ENCODE measurements at places on chromosomes 7 and 10.

DNA sequence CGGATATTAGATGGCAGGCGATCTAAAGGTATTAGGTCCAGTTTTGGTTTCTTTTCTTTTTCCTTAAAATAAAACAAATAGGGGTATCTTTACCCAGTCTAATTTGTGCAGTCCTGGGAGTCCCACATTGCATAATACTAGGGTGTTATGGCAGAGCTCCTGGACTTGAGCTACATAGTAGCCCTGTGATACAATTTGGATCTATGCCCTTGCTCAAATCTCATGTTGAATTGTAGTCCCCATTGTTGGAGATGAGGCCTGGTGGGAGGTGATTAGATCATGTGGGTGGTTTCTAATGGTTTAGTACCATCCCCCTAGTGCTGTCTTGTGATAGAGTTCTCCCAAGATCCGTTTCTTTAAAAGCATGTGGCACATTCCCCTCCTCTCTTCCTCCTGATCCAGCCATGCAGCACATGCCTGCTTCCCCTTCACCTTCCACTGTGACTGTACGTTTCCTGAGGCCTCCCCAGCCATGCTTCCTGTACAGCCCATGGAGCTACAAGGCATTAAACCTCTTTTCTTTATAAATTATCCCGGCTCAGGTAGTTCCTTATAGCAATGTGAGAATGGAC is 141.9 kb downstream of the RPS24 start:
- DNase-seq = no peak

- DNase-seq = no peak
These were observed 44.6 kb downstream of the SLIT1 start for GRCh38 chr10:97140902-97141745.

GRCh38 chr10:23111517-23112286 is 16.3 kb downstream of the MSRB2 start:
- no peak for DNase-seq

- DNase-seq = no peak
These were observed 140.2 kb upstream of the CHST15 start for GRCh38 chr10:124233546-124234138.

GRCh38 chr7:36296284-36296683 is 93.4 kb upstream of the ANLN start:
- no peak for DNase-seq

DNA sequence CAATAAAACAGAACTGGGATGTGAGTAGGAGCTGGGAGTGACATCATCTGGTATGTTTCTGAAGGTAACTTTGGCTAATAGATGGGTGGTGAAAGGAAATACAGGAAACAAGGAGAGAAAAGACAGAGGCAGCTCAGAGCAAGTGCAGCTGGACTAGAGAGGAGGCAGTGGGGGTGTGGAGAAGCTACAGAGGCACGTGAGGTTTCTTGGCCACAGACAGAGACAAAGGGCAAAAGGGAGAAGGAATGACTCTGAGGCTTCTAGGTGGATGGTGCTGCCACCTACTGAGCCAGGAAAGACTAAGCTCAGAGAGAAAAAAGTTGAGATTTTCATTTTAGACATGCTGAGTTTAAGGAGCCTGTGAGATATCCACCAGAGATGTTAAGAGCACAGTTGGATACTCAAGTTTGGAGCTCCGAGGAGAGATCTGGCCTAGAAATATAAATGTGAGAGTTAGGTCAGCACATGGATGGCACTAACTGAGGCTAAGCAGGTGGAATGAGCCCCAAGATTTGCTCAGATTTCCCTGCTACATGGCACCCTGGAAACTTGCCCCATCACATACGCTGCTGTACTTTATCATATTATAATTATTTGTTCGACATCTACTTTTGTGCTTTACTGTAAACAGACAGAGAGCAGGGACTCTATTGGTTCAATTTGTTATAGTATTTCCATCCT is 293.0 kb upstream of the IMMP2L start:
- DNase-seq = no peak

- no peak for DNase-seq
These were observed 290.8 kb downstream of the NXPH1 start for GRCh38 chr7:8724080-8724718.

GRCh38 chr10:12660812-12661211 is 311.5 kb downstream of the CAMK1D start:
- no peak for DNase-seq

DNA sequence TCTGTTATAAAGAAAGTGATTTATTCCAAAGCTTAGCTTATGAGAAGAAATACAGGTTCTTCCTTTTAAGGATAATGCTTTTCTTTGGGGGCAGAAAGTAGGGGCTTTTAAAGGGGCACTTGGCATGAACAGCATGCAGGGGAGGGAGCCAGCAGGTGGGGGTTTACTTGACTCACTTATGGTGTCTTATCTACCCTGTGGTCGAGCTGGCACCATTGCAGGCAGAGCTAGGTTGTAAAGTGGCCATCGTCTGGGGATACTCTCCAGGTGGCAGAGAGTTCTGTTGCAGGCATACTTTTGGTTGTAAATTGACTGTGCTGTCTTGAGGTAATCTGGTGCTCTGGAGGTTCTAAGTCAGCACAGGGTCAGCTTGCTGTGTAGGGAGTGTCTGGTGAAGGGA is 26.3 kb upstream of the IFRD1 start:
- DNase-seq = no peak

Measured in stimulated activated CD4-positive, alpha-beta T cell treated with anti-CD3 and anti-CD28 coated beads, Interleukin-1b, Interleukin-23, amount 100 ng/mL, for 4 hours (primary cell).